ENCODE measurements at places on chromosomes 4 and X.

DNA sequence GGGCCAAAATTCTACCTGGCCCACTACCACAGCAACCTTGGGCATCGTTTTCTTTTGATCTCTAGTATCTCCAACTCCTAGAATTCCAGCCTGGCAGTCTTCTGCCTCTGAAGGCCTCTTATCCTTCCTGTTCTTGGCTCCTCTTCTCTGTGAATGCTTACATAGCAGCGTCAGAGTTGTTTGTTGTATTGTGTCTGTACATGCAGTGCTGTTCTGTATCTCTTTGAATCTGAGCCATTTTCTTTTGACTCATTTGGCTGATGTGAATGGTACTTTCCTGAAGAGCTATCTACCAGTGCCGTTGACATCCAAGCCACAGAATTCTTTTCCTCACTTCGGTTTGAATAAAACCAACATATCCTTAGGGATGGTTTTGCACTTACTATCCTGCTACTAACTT lies 79.2 kb downstream of the TMEM164 start:
- no peak for DNase-seq

- DNase-seq = no peak
Observed at GRCh38 chrX:107560041-107560440, 68.3 kb upstream of the PRPS1 start.

DNA sequence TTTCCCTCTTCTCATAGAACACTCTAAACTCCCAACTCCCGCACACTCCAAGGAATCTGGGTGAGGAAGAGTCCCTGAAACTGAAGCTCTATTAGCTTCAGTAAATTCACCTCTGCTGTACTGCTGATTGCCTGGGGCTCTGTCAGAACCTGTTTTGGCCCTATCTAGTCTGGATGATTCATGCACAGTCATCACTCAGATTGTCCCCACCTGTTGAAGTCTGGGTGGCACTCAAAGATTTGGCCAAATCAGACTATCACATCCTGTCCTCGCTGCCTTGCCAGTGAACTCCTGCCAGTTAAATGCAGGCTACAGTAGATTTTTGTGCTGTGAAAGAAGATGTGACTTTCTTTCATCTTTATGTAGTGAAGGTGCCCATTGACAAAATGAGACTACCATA lies 63.5 kb upstream of the EMCN start:
- no peak for DNase-seq

DNA sequence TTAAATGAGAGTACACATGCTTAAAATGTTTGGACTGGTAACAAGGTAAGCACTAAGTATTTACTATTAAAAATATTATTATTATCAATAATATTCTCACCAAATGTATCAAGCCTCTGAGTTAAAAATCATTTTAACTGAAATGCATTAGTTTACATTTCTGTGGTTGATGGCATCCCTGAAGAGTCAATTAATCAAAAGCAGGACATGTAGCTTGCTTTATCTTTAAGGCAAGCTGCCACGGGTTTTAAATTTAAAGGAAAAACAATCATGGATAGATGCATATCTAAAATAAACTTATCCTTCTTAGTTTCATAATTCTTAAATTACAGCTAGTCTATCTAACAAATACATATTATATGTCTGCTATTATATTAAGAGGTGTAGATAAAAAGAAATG lies 584.8 kb upstream of the INTU start:
- DNase-seq = no peak

Data from stimulated activated CD4-positive, alpha-beta T cell treated with anti-CD3 and anti-CD28 coated beads, TNF-alpha, amount 100 ng/mL, for 48 hours (primary cell).